ENCODE measurements at places on chromosomes 5 and 9. TPM values are rescaled to one million over a fixed set of nuclear protein-coding genes. Genes with fewer than 3 reads are reported as not detected.

DNA sequence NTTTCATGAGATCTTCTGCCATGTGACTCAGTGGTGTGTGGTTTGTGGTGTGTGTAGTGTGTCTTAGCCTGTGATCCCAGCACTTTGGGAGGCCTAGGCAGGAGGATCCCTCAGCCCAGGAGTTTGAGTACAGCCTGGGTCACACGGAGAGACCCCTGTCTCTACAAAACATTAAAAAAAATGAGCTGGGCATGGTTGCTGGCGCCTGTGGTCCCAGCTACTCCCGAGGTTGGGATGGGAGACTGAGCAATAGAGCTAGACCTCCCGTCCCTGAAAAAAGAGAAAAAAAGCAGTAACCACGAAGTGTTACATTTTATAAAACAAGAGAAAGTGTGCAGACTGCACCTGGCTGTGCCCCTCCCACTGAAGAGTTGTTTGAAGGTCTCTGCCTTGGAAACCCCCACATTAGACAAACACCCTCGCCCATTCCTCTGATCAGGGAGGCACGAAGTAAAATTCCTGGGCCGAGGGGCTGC is 21.2 kb upstream of the RNU6ATAC start:
- no peak overlapping the region for H3K4me3 ChIP-seq
- no peaks in the 10 kb centered on the region for H3K4me1 ChIP-seq
- H3K27ac ChIP-seq, result no peak overlapping the region
- H3K27me3 ChIP-seq, result peaks cover 20% of the 10 kb centered on the region
- DNase-seq, result no peak

DNA sequence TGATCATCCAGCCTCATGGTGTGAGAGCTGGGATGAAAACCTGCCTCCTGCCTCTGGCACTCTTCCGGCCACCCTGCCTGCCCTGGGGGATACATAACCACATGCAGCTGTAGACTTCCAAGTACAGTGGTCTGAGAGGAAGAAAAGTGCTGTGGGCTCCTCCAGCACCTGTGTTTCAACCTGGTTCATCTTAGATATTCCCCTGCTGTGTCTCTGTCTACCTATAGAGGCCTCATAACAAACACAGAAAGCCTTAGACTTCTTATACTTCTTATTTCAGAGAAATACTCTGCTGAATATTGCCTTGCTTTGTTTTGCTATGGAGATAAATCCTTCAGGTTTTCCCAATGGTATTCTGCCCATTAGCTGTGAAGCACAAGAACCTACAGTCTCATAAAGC is 19.6 kb upstream of the TNFAIP8 start:
- no peak overlapping the region for H3K4me3 ChIP-seq
- H3K4me1 ChIP-seq, result peaks cover 7% of the 10 kb centered on the region
- DNase-seq, result no peak
- no peaks in the 10 kb centered on the region for H3K27me3 ChIP-seq

DNA sequence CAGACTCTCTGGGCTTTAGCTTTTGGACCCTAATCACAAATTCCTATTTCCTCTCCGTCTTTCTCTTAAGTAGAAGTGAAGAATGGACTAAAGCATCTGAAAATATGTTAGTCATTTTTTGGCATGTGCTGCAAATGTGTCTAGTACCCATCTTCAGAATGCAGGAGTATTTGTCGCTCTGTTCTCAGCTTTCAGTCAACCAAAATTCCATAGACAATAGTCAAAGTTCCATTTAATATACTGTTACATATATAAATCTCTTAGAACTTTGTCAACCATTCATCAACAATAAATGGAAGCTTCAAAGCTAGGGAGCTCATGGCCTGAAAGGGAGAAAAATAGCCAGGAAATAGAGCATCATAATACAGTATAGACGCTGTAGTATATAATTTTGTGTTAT is 509.4 kb downstream of the BNC2 start:
- peak overlapping the region; percentile 2 for H3K27ac ChIP-seq
- peaks cover 35% of the 10 kb centered on the region for H3K4me1 ChIP-seq
- H3K27me3 ChIP-seq, result peaks cover 2% of the 10 kb centered on the region
- peak; percentile 29 for DNase-seq
- peaks cover 15% of the 10 kb centered on the region for H3K36me3 ChIP-seq

GRCh38 chr5:176660530-176660859 is 13.2 kb downstream of the TSPAN17 start:
- H3K4me1 ChIP-seq, result peaks cover 5% of the 10 kb centered on the region
- no peaks in the 10 kb centered on the region for H3K36me3 ChIP-seq
- peaks cover 29% of the 10 kb centered on the region for H3K27me3 ChIP-seq
- H3K27ac ChIP-seq, result no peak overlapping the region

DNA sequence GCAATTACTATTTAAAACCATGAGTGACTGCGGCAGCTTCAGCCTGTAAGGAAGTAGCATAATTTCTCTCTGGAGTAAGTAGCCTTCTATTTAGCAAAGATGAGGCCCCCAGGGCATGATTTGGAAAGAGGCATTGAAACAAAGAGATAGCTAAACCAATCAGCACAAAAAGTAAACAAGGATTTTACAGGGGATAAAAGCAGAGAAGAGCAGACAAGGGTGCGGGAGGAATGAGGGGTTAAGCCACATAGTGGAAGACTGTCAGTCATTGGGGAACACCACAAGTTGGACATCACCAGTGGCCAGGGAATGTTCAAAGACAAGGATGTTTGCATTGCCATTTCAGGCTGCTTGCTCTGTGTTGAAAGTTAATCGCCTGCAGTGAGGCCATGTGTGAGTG is 24.0 kb upstream of the C5orf63 start:
- no peak for DNase-seq
- peaks cover 11% of the 10 kb centered on the region for H3K27me3 ChIP-seq
- H3K27ac ChIP-seq, result no peak overlapping the region
- H3K4me3 ChIP-seq, result no peak overlapping the region
- H3K4me1 ChIP-seq, result peaks cover 8% of the 10 kb centered on the region

DNA sequence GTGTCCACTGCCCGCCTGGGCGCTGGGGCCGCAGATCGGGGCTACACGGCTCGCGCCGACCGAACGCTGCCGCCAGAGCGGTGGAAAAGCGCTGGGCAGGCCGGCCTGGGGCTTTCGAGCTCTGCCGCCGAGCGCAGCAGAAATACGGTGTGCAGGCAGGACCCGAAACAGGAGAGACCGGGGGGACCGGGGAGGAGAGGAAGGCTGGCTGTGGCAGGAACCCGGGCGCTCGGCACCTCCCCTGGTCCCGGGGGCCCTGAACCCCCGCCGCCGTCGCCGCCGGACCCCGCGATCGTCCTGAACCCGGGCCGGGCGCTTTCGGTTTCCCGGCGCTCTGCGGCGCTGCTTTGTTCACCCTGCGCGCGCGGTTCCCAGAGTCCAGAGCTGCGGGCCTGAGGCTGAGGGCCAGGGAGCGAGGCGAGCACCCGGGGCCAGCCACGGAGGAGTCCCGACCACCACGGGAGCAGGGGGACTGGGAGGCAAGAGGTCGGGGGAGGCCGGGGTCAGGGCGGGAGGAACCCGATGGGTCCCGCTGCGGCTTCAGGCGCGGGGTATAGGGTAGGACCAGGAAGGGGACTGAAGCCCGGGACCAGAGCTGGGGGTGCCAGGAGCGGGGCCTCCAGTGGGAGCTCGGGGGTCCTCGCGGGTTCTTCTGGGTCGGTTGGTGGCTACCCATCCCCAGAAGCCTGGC is 12.0 kb downstream of the IRX2 start:
- H3K4me1 ChIP-seq, result no peaks in the 10 kb centered on the region
- H3K36me3 ChIP-seq, result no peaks in the 10 kb centered on the region
- H3K27me3 ChIP-seq, result peaks cover 2% of the 10 kb centered on the region
- H3K27ac ChIP-seq, result no peak overlapping the region

- H3K27ac ChIP-seq, result no peak overlapping the region
- no peaks in the 10 kb centered on the region for H3K36me3 ChIP-seq
- peaks cover 9% of the 10 kb centered on the region for H3K27me3 ChIP-seq
- no peak overlapping the region for H3K4me3 ChIP-seq
Observed at GRCh38 chr5:76547891-76548524, 75.2 kb downstream of the F2RL2 start.

DNA sequence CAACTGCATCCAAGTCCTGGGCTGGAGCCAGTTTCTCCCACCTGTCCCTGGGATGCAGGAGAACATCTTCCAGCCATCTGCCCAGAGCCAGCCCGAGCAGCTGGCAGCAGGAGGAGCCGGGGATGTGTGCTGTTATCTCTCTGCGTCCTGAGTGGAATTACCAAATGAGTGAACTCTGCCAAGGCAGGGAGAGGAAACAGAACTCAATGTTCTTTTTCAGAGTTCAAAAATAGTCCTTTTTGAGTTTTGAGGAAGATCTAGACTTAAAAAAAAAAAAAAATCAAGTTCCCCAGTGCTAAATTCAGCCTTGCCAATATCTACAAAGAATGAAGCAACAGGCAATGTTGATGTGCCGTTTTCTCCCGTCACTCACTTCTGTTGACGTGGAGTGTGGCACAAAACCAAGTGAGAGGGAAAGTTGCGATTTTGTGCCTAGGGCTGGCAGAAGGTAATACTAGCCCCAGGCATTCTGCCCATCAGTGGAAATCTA is 56.2 kb downstream of the TMOD1 start:
- no peak for DNase-seq
- no peaks in the 10 kb centered on the region for H3K36me3 ChIP-seq
- H3K4me3 ChIP-seq, result no peak overlapping the region

DNA sequence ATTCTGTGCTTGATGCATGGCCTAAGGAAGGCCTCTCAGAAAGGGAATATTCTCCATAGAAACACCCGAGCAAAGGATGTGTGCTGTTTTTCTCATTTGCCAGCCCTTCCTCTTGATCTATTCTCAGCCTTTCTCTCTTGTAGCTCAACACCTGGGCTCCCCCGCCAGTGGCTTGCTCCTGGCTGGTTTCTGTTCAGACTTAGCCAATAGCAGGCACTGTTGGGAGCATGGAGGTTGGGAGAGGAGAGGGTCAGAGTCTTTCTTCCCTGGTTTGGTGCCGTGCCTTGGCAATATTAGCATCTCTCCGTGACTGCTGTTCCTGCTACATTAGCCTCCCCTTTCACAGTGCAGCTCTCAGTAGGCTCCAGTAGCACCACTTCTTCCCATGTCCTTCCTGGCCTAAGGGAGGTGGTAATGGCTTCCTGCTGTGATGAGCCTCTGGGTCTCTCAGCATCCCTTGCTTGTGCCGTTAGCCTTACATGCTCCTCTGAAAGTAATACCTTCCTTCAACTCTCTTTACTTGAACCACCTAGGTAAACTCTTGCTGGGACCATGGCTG is 269.7 kb upstream of the GAS1 start:
- DNase-seq, result no peak
- H3K4me1 ChIP-seq, result peaks cover 22% of the 10 kb centered on the region
- H3K27me3 ChIP-seq, result peaks cover 1% of the 10 kb centered on the region
- no peak overlapping the region for H3K27ac ChIP-seq

DNA sequence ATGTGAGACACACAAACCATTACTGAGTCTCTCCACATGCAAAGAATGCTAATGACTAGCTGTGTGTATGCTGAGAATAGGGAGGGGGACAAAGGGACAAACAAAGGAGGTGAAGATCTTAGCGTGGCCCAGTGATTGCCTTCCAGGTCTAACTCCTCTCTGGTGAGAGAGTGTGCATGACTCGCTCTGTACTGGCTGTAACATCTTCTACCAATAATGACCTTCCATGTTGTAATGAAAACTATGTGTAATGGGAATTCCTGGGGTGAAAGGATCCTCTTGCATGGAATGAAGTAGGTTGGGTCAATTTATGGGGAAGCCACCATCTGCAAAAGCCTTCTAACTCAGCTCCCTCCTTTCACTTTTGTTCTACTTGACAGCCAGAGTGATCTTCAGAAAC is 24.4 kb upstream of the GPR151 start:
- no peaks in the 10 kb centered on the region for H3K4me1 ChIP-seq
- H3K27ac ChIP-seq, result no peak overlapping the region
- H3K36me3 ChIP-seq, result no peaks in the 10 kb centered on the region
- peaks cover 11% of the 10 kb centered on the region for H3K27me3 ChIP-seq
- no peak overlapping the region for H3K4me3 ChIP-seq

DNA sequence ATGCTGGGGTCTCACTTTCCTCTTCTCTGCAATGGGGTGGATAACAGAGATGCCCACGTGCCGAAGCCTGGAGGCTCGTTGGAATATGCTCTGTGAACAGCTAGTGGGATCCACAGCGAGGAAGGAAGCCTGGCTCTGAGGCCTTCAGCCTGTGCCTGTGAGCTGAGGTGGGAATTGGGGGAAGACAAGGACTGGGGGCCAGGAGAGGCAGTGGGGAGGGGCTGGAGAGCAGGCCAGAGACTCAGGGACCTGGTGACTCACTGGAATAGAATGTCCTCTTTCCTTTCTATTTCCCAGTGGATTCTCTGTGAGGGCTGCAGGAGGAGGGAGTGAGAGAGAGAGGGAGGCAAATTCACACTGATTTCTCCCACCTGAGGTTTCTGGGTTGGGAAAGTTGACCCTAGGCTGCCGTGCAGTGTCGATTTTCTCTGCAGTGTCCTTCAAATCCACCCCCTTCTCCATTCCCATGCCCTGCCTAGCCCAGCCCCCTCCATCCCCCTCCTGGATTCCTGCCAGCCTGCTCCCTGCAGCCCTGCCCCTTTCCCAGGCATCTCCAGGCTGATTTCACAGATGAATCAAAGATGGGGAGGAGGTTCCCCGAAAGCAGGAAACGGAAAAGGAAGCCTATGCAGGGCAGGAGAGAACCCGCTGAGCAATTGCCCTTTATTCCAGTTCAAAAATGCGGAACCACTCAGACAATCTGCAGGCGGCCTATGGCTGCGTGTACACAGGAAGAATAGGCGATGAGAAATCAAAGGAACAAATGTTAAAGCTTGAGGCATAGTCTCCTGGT is 1.4 kb upstream of the SPAAR start:
- peak overlapping the region; percentile 76 for H3K4me3 ChIP-seq
- peaks cover 2% of the 10 kb centered on the region for H3K27me3 ChIP-seq
- H3K4me1 ChIP-seq, result peaks cover 76% of the 10 kb centered on the region
- H3K36me3 ChIP-seq, result no peaks in the 10 kb centered on the region

Gene CCDC192
- total RNA-seq, result not detected

Gene LRRC70
- total RNA-seq, result 0.21 TPM

Gene GAS1
- total RNA-seq, result 6.7 TPM

Gene SPINK13
- total RNA-seq, result not detected

Measured in HFFc6 (cell line).